ENCODE measurements at places on chromosomes 7 and 10. TPM values are rescaled to one million over a fixed set of nuclear protein-coding genes. Genes with fewer than 3 reads are reported as not detected.

Gene USP54
- total RNA-seq = 8.2 TPM

Gene PCLO
- total RNA-seq = not detected

Gene GPR15LG
- total RNA-seq = not detected

Gene ACBD7
- 0.63 TPM for total RNA-seq

Gene GIGYF1
- total RNA-seq = 16.3 TPM

Gene CALML3
- total RNA-seq = not detected

GRCh38 chr7:134954197-134955082 lies 31.9 kb upstream of the AGBL3 start:
- no peak overlapping the region for H3K4me3 ChIP-seq
- no peaks in the 10 kb centered on the region for H3K27me3 ChIP-seq

DNA sequence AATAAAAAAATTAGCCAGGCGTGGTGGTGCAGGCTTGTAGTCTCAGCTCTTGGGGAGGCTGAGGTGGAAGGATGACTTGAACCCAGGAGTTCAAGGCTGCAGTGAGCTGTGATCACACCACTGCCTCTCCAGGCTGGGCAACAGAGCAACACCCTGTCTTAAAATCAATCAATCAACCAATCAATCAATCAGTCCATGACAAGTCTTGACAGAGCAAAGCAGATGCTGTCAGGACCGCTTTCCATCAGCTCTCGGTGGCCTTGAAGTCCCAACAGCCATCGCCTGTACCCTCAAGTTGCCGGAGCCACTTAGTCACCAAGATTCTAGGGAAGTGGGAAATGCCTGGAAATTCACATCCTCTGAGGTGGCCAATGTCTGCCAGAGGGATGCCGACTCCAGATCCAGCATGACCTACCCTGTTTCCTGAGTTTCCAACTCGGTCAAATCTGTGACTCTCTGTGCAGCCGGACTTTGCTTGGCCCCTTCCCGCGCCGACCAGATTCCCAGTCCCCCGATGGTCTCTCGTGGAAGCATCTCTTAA lies 871 bp upstream of the CCL24 start:
- H3K27me3 ChIP-seq = no peaks in the 10 kb centered on the region
- no peaks in the 10 kb centered on the region for H3K4me1 ChIP-seq
- no peaks in the 10 kb centered on the region for H3K36me3 ChIP-seq

GRCh38 chr7:71626206-71626605 lies 494.3 kb downstream of the GALNT17 start:
- no peak overlapping the region for H3K4me3 ChIP-seq
- DNase-seq = no peak
- H3K27me3 ChIP-seq = no peaks in the 10 kb centered on the region
- H3K4me1 ChIP-seq = no peaks in the 10 kb centered on the region
- no peaks in the 10 kb centered on the region for H3K36me3 ChIP-seq

GRCh38 chr7:4299431-4299830 lies 382.7 kb upstream of the FOXK1 start:
- no peaks in the 10 kb centered on the region for H3K36me3 ChIP-seq
- DNase-seq = no peak
- no peak overlapping the region for H3K27ac ChIP-seq
- H3K4me3 ChIP-seq = no peak overlapping the region
- H3K4me1 ChIP-seq = no peaks in the 10 kb centered on the region

DNA sequence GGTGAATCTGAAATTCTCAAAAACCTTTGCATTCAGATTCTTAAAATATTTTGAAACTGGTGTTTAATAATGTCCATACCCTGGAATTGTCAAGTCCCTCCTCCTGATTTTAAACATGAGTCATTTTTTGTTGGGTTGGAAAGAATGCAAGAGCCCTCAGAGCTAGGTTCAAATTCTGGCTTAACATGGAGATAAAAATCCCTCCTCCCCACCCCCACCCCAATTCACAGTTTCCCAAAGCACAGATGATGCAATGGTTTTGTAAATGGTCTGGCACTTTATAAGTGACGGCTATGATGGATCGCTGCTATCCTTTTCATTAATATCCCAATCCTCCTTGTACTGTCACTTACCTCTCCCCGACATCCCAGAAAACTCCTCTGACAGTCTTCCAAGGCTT lies 332.8 kb downstream of the PLXNA4 start:
- H3K36me3 ChIP-seq = no peaks in the 10 kb centered on the region
- H3K27me3 ChIP-seq = no peaks in the 10 kb centered on the region
- DNase-seq = no peak
- H3K27ac ChIP-seq = no peak overlapping the region

- no peaks in the 10 kb centered on the region for H3K36me3 ChIP-seq
- no peak overlapping the region for H3K27ac ChIP-seq
- no peaks in the 10 kb centered on the region for H3K27me3 ChIP-seq
- H3K4me3 ChIP-seq = no peak overlapping the region
- DNase-seq = no peak
Measured at GRCh38 chr10:128897401-128898129, 569.5 kb upstream of the MGMT start.

- no peak for DNase-seq
- no peak overlapping the region for H3K4me3 ChIP-seq
- H3K36me3 ChIP-seq = peaks cover 35% of the 10 kb centered on the region
- no peaks in the 10 kb centered on the region for H3K27me3 ChIP-seq
- H3K4me1 ChIP-seq = no peaks in the 10 kb centered on the region
Measured at GRCh38 chr7:66142334-66142733, 27.7 kb downstream of the CRCP start.

DNA sequence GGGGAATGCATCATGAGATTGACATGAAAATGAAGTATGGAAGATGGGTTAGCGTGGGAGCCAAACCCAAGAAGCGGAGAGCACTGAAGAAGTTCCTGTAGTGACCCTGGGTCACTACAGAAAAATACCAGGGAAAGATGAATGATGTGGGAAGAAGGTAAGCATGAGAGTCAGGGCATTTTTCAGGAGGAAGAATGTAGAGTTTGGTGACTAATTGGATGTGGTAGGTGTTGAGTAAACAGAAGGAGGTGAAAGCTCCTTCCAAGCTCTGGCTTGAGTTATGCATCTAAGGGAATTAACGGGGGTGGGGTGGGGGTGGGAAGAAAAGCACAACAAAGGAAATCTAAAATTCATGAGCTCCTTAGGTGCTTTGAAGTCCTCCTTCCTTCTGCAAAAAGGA lies 238.1 kb upstream of the AOAH start:
- no peak overlapping the region for H3K27ac ChIP-seq
- peaks cover 10% of the 10 kb centered on the region for H3K4me1 ChIP-seq
- H3K4me3 ChIP-seq = no peak overlapping the region
- DNase-seq = no peak
- H3K36me3 ChIP-seq = no peaks in the 10 kb centered on the region
- H3K27me3 ChIP-seq = no peaks in the 10 kb centered on the region

GRCh38 chr7:104089612-104090011 lies 100.2 kb upstream of the RELN start:
- H3K27ac ChIP-seq = no peak overlapping the region
- DNase-seq = no peak
- H3K36me3 ChIP-seq = no peaks in the 10 kb centered on the region
- no peaks in the 10 kb centered on the region for H3K4me1 ChIP-seq
- H3K27me3 ChIP-seq = no peaks in the 10 kb centered on the region
- no peak overlapping the region for H3K4me3 ChIP-seq

DNA sequence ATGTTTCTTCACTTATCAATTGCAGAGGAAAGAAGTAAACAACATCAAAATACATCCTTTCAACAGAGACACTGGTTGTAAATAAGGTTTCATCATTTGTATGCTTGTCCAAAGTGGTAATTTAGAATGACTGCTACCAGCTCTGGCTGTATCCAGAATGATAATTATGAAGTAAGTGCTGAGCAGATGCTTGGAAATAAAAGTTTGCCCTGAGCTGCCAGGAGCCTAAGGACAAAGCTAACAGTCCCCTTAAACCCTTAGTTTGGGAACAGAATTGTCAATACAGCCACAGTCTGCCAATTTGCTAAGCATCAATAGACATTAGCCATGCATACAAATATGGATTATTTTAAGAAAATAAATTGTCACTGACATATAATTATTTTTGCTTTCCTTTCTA lies 147.0 kb upstream of the SLC13A1 start:
- no peaks in the 10 kb centered on the region for H3K27me3 ChIP-seq
- no peak for DNase-seq
- H3K36me3 ChIP-seq = no peaks in the 10 kb centered on the region

DNA sequence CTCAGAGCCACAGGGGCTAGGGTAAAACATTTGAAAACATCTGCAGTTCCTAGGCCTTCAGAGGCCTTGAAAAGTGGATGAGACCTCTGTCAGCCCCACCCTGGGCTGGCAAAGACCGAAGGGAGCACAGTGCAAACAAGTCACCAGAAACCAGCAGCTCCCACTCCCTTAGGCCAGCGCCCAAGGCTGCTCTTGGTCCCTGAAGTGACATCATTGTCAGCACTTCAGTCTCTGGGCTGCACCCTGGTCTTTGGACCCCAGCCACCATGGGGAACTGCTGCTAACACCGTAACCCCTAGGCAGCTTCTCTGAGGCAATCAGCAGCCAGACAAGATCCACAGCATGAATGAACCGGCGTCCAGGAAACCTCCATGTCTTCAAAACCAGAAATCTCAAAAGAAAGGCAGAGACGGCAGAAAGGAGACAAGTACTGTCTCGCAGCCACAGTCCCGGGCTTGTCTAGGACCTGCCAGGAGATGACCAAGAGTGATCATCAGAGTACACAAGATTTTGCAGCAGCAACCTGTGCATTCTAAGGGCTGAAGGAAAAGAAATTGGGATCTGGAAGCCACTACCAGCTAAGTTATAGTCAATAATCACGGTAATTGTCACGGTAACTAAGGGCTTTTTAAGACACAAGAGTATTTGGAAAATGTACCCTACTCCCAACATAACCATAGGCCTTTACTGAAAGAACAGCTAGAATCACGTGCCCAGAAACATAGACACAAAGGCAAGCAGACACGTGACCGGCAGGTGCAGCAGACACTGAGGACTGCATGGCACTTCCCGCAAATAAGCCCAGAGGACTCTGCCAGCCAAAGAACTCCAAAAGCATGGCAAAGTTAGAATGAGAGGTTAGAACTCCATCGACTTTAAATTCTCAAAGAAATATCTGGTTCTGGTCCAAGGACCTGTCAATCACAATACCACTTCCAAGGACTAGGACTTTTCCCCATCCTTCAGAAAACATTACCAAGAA lies 23.3 kb downstream of the CPXM2 start:
- H3K36me3 ChIP-seq = no peaks in the 10 kb centered on the region
- no peak overlapping the region for H3K4me3 ChIP-seq
- no peak for DNase-seq
- H3K27me3 ChIP-seq = no peaks in the 10 kb centered on the region
- H3K27ac ChIP-seq = no peak overlapping the region

GRCh38 chr10:89346405-89347254 lies 18.8 kb downstream of the IFIT3 start:
- no peak overlapping the region for H3K4me3 ChIP-seq

DNA sequence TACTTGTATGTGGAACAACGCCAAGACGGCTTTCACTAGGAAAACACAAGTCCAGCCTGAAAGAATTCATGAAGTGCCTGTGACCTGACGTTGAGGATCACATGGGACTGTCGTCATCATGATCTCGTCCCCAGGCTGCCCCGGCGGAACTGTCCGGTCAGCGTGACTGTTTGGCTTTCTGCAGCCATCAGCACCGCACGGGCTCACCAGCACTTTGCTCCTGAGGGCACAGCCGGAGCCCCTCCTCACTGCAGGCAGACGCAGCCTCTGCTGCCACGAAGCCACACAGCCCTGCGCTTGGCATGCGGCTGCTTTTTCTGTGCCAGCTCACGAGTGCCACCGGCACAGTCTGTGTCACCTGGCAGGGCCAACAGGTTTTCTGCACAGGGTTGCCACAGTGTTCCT lies 9.4 kb upstream of the GET4 start:
- H3K27ac ChIP-seq = no peak overlapping the region
- H3K27me3 ChIP-seq = no peaks in the 10 kb centered on the region
- no peak overlapping the region for H3K4me3 ChIP-seq
- H3K4me1 ChIP-seq = no peaks in the 10 kb centered on the region
